ENCODE measurements at places on chromosomes 7 and 10.

DNA sequence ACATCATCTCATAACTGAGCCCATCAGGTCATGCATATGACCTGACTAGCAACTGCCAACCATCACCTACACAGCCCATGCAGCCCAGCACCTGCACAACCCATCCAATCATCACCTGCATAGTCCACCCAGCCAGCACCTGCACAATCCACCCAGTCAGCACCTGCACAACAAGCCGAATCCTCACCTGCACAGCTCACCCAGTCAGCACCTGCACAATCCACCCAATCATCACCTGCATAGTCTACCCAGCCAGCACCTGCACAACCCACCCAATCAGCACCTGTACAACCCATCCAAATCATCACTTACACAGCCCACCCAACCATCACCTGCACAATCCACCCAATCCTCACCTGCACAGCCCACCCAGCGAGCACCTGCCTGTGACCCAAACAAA, 33.4 kb upstream of the WDFY4 start:
- no peak for DNase-seq

- DNase-seq, result no peak
Measured at GRCh38 chr7:98795741-98796493, 73.9 kb downstream of the TMEM130 start.

DNA sequence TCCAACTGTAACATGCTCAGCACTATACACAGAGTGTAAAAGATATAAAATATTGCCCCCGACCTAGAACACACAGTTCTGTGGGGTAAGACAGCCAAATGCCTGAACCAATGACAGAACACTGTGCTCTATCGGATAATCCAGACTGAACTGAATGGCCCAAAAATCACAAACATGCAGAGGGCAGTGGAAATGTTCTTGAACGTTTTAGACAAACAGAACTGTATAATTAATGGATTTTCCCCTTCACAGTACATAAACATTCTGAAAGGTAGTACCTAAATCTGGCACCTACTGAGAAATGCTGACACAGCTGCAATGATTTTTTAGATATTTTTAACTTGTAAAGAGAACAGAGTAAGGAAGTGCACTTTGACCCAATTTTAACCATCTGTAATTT, 33.4 kb downstream of the PARD3 start:
- no peak for DNase-seq

GRCh38 chr7:99099499-99100077, 44.3 kb downstream of the SMURF1 start:
- DNase-seq, result no peak

- no peak for DNase-seq
Measured at GRCh38 chr10:45425621-45426563, 51.9 kb downstream of the ALOX5 start.

DNA sequence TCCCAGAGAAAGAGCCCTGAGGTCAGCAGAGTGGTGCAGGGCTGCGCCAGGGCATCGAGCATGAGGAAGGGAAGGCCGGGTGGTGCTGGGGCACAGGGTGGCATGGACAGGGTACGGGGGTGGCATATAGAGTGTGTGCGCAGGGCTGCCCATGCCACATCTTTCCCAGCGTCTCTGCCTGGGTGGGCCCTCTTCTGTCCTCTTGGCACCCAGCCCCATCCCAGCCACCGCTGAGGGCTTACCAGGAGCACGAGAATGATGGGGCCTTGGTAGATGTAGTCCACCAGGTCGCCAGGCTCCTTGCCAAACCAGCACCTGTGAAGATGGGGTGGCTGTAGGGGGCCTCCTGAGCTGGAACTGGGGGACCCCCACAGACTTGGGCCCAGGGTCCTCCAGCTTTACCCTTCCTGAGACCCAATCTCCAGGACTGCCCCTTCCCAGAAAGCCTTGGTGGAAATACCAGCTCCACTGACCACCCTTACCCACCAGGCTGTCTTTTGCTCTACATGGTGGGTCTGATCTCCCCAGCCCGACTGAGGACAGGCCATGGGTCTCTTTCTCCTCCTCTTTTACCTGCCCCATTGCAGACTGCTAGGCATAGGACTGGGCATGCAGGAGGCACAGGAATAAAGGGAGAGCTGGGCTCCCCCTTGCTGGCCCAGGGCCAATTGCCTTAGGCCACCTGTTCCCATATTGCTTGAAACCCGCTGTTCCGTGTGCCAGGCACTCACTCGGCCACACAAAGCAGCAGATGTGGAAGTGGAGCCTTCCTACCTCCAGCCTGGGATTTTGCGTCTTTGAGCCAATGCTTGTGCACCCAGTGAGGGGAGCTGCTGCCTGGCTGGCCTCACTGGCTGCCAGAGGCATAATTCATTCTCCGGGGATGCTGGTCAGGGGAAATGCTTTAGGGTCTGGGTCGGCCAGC, 21.7 kb downstream of the CRHR2 start:
- no peak for DNase-seq

DNA sequence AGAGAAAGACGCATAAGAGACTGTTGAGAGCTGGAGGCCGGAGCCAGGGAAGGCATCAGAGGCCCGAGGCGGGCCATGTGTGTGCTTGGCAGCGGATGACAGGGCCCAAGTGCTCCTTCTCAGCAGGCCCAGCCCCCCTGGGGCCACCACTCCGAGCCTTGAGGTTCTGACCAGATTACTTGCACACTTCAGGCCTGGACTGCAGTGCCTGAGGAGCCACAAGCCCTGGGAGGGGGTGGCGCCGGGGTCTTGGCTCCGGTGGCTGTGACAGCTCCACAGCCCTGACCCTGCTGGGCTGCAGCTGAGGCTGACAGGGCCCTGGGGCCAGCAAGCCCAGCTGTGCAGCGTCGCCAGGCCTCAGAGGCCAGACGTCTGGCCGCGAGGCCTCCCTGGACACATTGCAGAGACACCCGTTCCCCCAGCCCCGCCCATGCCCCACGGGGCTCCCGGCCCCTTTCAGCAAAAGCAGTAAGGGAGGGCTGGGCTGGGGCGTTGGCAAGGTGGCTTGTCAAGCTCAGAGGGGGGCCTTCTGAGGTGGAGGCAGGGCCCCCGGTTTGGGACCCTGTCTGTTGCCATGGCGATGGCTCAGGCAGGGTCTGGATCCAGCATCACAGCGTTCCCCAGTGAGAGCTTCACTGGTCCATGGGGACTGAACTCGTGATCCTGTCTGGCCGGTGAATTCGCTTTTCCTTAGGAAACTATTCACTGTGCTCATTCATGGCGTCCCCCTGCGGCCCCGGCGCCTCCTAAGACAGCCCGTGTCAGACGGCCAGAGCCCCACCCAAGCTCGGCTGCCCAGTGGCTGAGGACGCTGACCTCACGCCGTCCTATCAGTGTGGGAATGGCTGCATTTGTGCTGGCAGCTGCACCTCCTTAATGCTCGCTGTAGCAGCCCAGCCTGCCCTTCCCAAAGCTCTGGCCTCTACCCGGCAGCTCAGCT, 5.7 kb downstream of the ELN start:
- no peak for DNase-seq

GRCh38 chr7:69617364-69617763, 19.1 kb downstream of the AUTS2 start:
- no peak for DNase-seq

- no peak for DNase-seq
Measured at GRCh38 chr7:109259151-109259550, 689.5 kb downstream of the DNAJB9 start.

DNA sequence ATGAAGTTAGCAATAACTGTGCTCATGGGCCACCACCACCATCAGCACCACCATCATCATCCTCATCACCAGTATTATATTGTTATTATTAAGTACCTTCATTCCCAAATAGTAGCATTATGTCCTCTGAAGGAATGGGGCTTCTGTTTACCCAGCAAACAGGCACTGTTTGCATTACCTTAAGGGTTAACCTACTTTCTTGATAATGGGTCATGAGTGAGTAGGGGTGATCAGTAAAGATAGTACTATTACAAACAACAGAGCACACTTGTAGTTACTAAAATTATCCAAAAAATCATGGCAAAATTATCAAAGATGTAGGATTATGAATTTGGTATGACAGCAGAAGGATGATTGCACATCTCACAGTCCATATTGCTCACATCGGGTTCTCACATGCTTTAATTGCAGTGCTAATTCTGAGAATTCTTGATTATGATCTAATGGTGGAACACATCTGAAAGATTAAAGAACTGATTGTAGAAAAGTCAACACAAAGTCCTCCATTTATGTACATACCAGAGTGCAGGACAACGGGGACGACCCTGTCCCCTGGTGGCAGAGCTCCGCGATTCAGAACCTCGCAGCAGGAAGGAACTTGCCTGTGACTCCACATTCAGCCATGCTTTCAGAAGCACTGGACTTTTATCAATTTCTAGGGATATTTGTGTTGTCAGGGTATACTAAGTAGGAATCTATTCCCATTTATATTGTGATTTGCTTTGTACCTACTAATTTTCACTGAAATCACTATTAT, 31.0 kb downstream of the PDE1C start:
- DNase-seq, result no peak

- DNase-seq, result no peak
Measured at GRCh38 chr10:72483471-72483870, 128.8 kb upstream of the DNAJB12 start.

DNA sequence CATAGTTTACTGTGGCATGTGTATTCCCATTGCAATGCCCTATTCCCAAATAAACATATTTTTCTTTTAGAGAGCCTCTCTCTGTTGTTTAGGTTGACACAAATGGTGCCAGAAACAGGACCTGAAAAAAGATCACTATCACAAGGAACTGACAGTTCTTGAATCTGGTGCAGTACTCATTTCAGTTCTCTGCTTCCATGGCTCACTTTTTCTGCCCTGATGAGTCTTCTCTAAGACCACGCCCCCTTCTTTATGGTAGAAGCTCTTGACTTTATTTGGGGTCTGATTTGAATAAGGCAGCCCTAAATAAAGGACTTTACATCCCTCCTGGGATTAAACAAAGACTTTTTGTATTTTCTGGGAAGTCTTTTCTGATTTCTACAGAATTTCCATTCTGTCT, 3.5 kb upstream of the CCDC126 start:
- DNase-seq, result no peak

GRCh38 chr10:31064348-31064747, 32.7 kb upstream of the ZNF438 start:
- no peak for DNase-seq

DNA sequence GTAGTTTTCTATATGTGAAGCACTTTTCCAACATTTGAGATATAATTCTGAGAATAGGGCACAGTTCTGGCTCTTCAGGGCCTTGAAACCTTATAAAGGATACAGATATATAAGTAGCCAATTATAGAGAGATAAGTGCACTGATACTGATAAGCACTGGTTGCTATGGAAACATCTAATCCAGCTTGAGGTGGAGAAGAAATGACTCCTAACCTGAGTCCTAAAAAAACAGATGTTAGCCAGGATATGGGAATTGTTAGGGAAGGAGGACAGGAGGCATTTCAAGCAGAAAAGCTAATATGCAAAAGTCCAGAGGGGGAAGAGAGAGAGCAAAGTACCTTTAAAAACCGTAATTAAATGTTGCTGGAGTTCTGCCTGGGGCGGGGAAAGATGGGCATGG, 30.8 kb downstream of the STRIP2 start:
- DNase-seq, result no peak

GRCh38 chr7:83130191-83130590, 32.5 kb downstream of the PCLO start:
- DNase-seq, result no peak

DNA sequence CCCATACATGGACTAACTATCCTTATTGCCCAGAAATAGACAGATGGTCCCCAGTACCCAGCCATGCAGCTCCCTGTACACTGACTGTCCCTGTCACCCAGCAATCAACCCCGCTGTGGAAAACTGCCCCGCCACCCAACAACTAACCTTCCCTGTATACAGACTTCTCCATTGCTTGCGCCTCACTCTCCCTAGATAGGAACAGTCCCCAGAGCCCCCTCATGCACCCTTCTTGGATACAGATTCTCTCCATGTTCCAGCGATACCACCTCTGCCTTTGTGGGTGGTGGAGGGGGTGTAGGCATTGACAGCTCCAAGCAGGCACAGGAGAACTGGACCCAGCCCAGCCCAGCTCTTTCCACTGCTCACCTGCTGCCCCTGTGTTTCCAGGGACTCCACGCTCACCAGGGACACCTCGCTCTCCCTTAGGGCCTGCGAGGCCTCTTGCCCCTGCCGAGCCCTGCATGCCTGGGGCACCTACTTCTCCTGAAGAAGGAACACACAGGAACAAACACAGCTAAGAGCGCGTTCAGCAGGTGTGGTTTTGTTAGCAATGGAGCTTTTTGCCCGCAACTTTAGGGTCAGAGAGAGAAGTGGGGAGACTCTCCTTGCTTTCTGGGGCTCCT, 7.2 kb downstream of the SFTPD start:
- no peak for DNase-seq

DNA sequence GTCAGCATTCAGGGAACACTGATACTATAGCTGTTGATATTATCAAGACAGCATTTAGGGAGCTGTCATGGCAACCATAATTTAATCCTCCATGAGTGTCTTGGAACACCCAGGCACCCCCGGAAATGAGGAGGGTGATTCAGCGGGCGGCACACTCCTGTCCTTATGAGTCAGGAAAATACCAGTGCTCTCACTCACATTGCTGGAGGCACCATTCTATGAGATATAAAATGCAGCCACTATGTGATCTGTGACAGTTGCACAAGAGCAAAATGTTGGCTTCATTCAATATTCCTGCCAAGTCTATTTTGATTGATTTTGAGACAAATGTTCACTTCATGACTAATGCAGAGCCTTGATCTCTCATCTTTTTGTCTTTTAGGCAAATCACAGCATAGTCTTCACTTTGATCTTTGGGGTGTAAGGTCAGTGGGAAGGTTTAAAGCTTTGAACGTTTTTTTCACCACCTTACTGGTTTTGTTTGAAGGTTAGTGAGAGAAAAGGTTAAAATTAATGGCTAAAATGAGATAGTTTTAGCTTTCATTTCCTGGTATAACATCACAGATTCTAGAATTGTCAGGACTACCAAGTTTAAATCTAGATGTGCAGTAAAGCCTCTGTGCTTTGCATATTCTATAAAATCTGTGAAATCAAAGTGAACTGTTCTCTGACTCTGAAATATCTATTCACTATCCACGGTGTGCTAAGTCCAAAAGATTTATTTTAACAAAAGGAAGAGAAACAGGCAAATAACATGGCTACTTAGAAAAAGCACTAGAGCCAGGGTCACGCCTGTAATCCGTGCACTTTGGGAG, 12.4 kb upstream of the ARHGAP12 start:
- no peak for DNase-seq

DNA sequence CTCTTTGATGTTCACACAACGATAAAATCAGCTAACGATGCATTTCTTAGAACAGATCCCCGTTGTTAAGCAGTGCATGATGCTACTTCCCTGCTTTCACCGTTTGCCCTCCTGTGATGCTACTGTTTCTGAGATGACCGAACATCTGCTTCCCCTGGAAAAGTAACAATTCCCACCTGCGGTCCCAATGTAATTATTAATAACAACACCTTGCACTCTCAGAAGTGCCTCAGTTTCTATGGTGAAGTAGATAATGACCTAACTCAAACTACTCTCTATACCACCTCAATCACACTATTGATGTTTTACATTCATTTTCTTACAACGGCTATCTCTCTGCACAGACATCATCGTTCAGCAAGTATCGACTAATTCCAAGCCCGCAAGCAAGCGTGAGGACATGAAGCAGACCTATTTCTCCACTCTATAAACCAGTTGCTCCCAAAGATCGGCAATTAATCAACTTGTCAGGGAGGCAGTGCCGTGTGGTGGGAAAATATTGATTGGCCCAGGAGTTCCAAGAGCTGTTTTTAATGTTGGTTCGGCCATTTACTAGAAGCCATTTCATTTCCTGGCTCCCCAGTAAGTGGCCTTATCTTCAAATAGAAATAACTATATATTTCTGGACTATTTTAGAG, 42.7 kb downstream of the FAM107B start:
- no peak for DNase-seq
